ENCODE measurements at places on chromosomes 16 and 17.

DNA sequence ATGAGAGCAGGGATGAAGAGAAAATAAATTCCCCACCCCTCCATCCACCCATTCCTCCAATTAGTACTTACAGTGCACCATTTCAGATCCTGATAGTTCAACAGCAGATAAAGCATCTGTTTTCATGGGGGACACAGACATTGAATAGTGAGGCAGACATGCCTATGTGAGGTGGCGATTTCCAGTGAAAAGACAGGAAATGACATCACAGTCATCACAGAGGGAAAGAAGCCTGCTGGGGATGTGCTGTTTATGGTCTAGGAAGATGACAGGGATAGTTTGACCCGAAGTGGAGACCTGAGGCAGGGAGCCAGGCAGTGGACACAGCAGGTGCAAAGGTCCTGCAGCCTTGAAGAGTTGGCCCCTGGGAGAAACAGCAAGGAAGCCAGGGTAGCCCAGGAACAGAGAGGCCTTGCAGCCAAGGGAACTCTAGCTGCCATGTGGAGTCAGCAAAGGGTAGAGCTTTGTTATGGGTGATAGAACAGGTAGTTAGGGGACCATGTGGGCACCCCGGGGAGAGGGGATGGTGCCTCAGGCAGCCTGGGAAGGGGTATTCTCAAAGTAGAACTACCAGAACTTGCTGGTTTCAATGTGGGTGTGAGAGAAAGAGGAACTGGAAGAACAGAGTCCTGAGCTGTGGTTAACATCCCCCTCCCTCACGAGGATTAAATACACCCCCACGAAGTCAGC lies 256.6 kb downstream of the CPPED1 start:
- no peak for DNase-seq

DNA sequence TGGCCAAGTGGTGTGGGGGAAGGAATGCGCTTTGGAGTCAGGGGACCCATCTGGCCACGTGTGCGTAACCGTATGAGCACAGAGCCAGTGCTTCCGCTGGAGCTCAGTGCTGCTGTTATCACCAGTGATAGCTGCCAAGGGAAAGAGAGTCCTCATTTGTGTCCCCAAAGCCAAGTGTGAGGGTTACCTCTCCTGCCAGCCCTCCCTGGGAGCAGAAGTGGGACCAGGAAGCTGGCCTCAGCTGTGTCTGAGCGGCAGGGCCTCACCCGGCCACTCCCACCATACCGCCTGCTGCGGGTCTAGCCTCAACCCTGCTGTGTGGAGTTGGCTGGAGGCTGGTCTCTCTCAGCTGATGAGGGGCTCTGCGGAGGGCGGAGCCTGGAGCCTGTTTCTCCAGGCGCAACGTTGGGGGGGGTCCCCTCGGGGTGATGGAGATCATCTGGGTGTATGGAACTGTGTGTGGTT lies 44.5 kb downstream of the MEAK7 start:
- DNase-seq = peak; percentile 61

GRCh38 chr16:78170494-78170933 lies 71.1 kb downstream of the WWOX start:
- no peak for DNase-seq

- peak; percentile 82 for DNase-seq
These were observed 17.7 kb downstream of the CCL17 start for GRCh38 chr16:57422026-57422944.

- peak; percentile 78 for DNase-seq
These were observed 550 bp upstream of the RNF213 start for GRCh38 chr17:80260069-80260535.

DNA sequence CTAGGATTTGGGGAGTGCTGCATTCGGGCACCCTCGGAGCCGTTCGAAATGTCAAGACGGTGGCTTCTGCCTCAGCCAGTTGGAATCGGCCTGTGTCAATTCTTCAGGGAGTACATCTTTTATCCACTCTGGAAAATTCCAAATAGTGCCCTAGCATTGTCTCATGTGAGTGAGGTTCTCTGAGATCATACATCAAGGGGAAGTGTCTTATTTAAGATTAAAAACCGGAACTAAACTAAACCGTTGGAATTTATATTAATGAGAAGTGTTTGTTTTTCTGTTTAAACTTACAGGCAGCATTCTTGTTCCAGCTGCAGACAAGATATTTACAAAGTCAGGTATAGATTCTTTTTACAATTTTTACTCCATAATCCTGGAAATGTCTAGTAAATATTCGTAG lies 56.8 kb downstream of the SLC47A1 start:
- DNase-seq = no peak

DNA sequence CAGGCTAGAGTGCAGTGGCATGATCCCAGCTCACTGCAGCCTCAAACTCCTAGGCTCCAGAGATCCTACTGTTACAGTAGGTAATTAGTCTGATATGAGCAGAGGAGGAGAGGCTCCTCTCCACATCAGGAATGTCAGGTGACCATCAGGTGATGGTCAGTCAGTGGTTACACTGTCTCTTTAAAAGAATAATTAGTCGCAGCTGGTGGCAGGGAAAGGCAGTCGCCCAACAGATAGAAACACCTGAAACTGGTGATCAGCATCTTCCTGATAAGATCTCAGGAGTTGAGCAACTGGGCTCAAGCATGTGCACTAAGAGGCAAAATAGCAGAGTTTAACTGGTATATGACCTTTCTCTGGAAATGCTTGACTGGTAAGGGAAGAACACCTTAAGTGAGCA lies 21.5 kb upstream of the ABCA5 start:
- no peak for DNase-seq
